ENCODE measurements at places on chromosomes 3 and 15.

- no peak for DNase-seq
Measured at GRCh38 chr15:39534996-39535395, 45.9 kb upstream of the THBS1 start.

- DNase-seq, result no peak
Measured at GRCh38 chr15:89469426-89470096, 26.8 kb downstream of the RHCG start.

GRCh38 chr15:40061212-40061901, 22.4 kb upstream of the SRP14 start:
- no peak for DNase-seq

DNA sequence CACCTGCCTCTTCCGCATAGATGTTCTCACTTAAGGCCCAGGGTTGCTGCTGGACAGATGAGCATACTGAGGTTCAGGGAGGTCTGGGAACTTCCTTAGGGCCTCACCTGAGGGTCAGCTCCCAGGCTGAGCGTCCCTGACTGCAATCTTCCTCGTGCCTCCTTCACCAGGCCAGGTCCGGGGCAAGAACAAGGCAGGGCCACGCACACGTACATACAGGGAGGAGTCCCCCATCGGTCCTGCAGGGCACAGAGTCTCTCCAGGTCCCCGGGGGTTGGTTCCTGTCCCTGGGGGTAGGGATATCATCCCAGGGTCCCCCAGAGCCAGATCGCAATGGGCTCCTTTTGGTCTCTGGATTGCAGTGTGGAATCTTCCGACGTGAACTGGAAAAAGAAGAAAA, 130.1 kb downstream of the LRRK1 start:
- DNase-seq, result no peak

- DNase-seq, result peak; percentile 61
Measured at GRCh38 chr3:188947401-188948280, 224.1 kb upstream of the TPRG1 start.

GRCh38 chr3:12221663-12222062, 63.0 kb upstream of the TIMP4 start:
- DNase-seq, result no peak

DNA sequence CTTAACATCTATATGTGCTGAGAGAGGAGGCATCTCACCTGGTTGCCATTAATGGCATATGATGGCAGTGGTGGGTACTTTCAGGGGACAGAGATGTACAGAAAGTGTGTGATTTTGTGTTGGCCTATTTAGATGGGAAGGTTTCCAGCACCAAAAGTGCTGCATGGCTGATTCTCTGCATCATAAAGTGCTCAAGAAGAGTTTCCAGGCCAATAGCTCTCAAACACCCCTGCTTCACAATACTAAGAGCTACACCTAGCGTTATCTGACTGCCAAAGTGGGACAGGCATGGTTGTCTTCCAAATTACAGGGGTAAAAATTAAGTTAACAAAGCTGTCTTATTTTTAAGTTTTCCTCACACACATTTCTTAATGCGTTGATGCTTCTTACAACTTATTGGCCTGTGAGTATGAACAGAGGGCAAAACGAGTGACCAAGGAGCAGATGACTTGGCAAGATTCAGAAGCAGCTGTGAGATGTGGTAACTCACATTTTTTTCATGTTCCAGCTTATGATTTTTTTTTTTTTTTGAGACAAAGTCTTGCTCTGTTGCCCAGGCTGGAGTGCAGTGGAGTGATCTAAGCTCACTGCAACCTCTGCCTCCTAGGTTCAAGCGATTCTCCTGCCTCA, 41.4 kb upstream of the VEPH1 start:
- peak; percentile 60 for DNase-seq

DNA sequence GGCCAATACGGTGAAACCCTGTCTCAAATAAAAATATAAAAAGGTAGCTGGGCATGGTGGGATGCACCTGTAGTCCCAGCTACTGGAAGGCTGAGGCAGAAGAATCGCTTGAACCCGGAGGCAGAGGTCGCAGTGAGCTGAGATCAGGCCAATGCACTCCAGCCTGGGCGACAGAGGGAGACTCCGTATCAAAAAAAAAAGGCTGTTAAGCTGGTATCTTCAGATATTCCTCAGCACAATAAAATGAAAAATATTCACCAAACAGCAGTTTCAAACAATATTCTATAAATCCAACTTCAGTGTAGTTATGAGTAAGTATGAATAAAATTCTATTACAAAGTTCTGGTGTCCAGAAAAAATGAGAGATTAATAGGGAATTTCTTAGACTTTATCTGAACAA, 14.2 kb downstream of the DENND4A start:
- no peak for DNase-seq

DNA sequence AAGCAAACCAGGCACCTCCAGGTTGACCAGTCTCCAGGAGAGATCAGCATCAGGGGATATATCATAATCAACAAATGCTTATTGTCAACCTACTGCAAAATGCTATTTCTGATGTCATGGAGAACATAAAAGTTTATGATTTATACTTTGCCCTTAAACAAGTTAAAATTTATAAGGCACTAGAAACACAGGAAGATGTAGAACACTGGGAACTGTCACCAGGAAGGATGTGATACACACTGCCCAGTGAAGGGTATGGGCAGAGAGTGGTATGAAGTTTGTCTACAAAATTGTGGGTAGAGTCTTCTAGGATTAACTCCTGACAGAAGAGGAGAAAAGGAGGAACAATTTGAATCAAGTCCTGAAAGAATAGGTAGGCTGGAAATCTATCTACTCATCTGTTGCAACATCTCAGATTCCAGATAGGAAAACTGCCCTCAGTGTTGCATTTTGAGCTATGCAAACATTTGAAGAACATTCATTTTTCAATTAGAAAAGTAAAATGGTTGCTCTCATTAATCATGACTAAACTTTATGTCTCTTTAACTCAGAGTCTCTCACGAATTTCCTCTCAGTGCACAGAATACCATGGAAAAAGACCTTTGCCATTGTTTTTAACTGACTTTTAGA, 105.9 kb upstream of the SKOR1 start:
- DNase-seq, result no peak

GRCh38 chr15:87949575-87950223, 306.8 kb downstream of the NTRK3 start:
- no peak for DNase-seq

GRCh38 chr3:79253271-79253670, 514.5 kb downstream of the ROBO1 start:
- DNase-seq, result no peak

- no peak for DNase-seq
Measured at GRCh38 chr3:100395679-100396431, 5.0 kb downstream of the TOMM70 start.

DNA sequence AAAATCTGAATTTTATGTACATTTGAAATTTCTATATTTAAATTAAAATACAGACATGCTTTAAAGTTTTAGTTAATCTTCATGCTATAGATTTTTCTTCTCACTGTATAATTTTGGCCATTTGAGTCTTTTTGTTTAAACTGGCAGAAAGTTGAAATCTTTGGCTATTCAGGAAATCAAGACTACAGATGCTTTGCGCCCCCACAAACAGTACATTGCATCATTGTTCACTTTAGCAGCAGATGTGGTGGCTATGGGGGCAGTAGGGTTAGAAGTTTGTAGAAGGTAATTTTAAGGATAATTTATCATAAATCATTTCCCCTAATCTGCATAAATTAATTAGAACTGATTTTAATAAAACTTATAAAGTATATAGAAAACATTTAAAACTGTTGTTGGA, 20.9 kb downstream of the SPPL2A start:
- no peak for DNase-seq

DNA sequence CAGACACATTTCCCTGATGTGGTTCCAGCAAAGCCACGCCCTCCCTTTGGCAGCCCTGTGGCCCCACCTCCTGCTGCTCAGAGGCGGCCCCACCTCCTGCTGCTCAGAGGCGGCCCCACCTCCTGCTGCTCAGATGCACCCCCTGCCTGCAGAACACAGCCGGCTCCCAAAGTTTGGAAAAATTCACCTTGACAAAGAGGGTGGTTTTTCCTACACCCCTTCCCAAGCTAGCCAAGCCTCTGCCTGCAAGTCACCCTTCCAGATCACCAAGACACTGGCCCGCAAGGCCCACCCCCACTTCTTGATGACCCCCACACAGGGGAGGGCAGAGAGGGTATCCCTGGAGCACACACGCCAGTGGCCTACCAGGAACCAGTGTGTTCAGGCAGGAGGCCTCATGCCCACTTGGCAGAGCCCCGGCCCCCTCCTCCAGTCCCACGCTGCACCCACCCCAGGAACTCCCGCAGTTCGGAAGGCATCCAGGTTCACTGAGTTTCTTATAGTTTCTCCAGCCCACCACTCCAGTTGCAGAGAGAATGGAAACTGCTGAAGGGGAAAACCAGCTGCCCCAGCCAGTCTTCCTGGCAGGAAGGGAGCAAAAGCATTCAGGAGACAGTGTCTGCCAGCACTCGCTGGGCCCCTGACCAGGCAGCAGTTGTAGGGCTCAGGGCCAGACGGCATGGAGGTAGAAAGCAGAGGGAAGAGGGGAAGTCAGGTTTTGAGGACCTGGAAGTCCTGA, 2.3 kb upstream of the HAPLN3 start:
- peak; percentile 40 for DNase-seq

DNA sequence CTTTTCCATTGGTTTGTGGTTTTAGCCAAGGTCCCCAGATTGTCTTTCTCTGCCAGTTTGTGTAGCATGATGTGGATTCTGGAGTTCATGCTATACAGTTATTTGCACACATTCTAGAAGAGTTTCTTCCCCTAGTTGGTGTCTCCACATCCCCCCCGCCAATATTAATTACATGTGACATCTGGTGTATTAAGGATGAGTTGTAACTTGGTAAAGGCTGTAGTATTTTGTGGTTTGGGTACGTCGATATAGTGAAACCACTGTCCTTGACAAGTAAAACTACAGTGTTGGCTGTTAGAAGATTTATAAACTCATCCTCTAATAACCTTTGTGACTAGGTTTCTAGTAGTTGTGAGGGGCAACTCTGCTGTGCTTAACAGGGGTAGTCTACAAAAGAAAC, 23.7 kb upstream of the P4HTM start:
- no peak for DNase-seq

- no peak for DNase-seq
Measured at GRCh38 chr3:119834754-119835370, 53.0 kb downstream of the NR1I2 start.

DNA sequence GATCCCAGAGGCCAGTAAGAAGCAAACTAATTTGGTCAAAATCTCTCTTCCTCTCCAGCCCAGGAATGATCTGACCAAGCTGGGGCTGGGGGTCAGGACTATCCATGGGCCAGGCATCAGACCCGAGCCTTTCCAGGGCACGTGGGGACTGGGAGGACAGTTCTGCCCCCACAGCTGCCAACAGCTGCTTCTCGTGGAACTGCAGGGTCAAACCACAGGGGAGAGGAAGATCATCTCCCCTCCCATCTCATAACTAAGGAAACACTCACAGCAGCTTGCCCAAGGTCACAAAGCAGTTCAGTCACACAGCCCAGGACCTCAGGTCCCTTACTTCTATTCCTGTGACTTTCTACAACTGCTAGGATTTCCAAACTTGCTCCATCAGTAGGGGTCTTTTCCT, 47.1 kb downstream of the DAPK2 start:
- DNase-seq, result no peak

DNA sequence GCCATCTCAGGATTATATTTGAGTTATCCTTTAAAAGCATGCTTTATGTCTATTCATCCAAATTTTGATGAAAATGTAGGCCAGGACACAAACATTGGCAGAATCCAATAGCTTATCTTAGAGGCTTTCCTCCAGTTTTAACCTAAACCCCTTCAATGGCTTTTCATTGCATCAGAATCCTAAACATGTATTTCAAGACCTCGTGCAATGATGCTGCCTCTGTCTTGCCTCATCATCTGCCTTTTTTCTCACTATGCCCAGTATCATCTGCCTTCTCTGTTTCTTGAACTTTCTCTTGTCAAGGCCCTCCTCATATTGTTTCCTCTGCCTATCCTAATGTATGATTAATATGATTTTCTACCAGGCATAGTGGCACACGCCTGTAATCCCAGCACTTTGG, 76.1 kb upstream of the MAP4 start:
- no peak for DNase-seq

GRCh38 chr3:123153125-123154019, 48.4 kb upstream of the SEC22A start:
- no peak for DNase-seq

All from AG09309 (cell line).